ENCODE measurements at places on chromosomes 5 and 9. TPM values are rescaled to one million over a fixed set of nuclear protein-coding genes. Genes with fewer than 3 reads are reported as not detected.

DNA sequence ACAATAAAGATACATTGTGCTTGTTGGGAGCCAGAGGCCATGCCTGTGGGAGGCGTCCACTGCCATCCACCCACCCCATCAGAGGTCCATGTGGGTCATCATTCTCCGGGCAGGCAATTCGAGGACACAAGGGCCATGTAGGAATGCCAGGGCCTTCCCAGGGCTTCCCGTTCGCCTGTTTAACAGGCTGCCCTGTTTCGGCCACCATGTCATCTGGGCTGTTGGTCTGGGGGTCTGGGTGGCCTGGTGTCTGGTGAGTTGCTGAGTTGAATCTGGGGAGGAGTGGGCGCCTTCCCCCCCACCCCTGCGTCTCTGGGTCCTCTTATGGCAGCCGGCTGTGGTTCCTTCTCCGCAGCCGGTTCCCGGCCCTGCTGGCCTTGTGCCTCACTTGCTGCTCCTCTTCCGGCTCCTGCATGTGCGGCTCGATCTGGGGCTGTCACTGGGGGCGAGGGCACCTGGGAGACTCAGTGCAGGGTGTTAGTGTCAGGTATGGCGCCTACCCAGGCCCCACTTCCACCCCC lies 117.4 kb downstream of the WNK2 start:
- DNase-seq: no peak
- H3K36me3 ChIP-seq: no peaks in the 10 kb centered on the region
- H3K27ac ChIP-seq: no peak overlapping the region
- no peaks in the 10 kb centered on the region for H3K4me1 ChIP-seq
- H3K4me3 ChIP-seq: no peak overlapping the region

GRCh38 chr5:108634010-108634616 lies 113.6 kb upstream of the FER start:
- H3K27me3 ChIP-seq: no peaks in the 10 kb centered on the region
- no peaks in the 10 kb centered on the region for H3K36me3 ChIP-seq
- no peak overlapping the region for H3K4me3 ChIP-seq
- H3K4me1 ChIP-seq: no peaks in the 10 kb centered on the region
- DNase-seq: no peak

- H3K27ac ChIP-seq: no peak overlapping the region
- no peaks in the 10 kb centered on the region for H3K4me1 ChIP-seq
- no peaks in the 10 kb centered on the region for H3K27me3 ChIP-seq
- no peak overlapping the region for H3K4me3 ChIP-seq
- H3K36me3 ChIP-seq: no peaks in the 10 kb centered on the region
These were observed 369.1 kb upstream of the SGCD start for GRCh38 chr5:155957884-155958283.

- peaks cover 7% of the 10 kb centered on the region for H3K4me1 ChIP-seq
- DNase-seq: no peak
- no peak overlapping the region for H3K4me3 ChIP-seq
- no peak overlapping the region for H3K27ac ChIP-seq
- H3K27me3 ChIP-seq: no peaks in the 10 kb centered on the region
These were observed 57.6 kb downstream of the DENND4C start for GRCh38 chr9:19288081-19288480.

Gene CARD6
- 1.5 TPM for total RNA-seq

Gene POU5F2
- total RNA-seq: 0.07 TPM

Gene FOXE1
- total RNA-seq: 48.5 TPM
